ENCODE measurements at places on chromosomes 13 and 19. TPM values are rescaled to one million over a fixed set of nuclear protein-coding genes. Genes with fewer than 3 reads are reported as not detected.

Gene LRRC25
- not detected for polyA plus RNA-seq

Gene CDC42EP5
- polyA plus RNA-seq = not detected

Gene TNFSF13B
- 54.6 TPM for polyA plus RNA-seq

Gene CASP14
- 0.09 TPM for polyA plus RNA-seq

Gene LILRA1
- not detected for polyA plus RNA-seq

Gene CD33
- not detected for polyA plus RNA-seq

Gene PEAK3
- 0.07 TPM for polyA plus RNA-seq

Gene FPR1
- polyA plus RNA-seq = not detected

Gene CHAF1A
- 2.8 TPM for polyA plus RNA-seq

Gene CAPNS1
- 123 TPM for polyA plus RNA-seq

Gene RNF17
- polyA plus RNA-seq = 0.84 TPM

Gene POLR2I
- 146 TPM for polyA plus RNA-seq

Gene S1PR5
- polyA plus RNA-seq = 3.1 TPM

Gene HAUS8
- 5.7 TPM for polyA plus RNA-seq

Gene ZNF649
- 10.2 TPM for polyA plus RNA-seq

DNA sequence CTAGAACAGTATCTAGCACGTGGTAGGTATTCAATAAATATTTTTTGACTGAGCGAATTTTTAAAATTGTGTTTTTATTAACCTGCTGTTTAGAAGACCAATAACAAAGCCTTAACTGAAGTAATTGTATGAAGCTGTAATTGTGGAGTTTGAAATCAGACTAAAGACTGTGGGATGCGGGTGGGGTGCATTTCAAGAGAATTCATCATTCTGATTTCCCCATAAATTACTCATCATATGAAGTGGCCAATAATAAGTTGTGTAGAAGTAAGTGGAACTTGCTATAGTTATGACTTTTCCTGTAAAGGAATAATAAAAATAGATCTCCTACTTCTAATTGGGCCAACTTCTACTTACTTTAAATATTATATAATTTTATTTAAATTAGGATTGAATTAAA lies 449.3 kb downstream of the PCDH9 start:
- no peak for DNase-seq

GRCh38 chr13:109715902-109716301 lies 70.5 kb downstream of the IRS2 start:
- DNase-seq = no peak

DNA sequence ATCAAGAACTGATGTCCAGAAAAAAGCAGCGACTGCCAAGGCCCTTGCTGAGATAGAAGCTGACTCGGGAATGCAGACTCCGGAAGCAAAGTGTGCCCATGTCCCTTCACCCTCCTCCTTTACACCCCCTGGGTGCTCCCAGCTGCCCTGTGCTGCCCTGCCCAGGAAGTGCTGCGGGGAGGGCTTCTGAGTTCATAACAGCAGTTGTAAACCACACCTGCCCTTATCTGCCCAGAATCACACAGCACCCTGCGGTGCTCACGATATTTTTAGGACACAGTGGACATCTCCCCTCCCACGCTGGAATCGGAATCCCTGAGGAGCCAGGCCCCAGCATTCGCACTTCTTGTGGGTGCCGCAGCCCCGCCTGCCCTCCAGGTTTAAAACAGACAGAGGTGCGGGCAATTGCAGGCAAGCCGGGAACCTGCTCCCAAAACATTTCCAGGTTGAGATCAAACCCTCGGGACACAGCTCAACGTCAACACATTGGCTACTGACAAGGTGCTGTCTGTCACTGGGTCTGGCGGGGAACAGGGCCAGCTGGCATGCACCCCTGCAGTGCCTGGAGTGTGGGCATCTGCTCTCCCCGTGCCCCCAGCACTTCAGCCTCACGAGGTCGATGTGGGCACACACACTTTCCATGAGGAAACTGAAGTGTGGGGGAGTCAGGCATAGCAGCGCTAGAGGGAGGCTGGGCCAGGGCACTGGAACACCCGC lies 36.8 kb downstream of the RAB20 start:
- DNase-seq = no peak

- no peak for DNase-seq
Observed at GRCh38 chr19:30606114-30607050, 234.2 kb downstream of the ZNF536 start.

GRCh38 chr13:35994131-35994966 lies 136.8 kb downstream of the DCLK1 start:
- DNase-seq = no peak

DNA sequence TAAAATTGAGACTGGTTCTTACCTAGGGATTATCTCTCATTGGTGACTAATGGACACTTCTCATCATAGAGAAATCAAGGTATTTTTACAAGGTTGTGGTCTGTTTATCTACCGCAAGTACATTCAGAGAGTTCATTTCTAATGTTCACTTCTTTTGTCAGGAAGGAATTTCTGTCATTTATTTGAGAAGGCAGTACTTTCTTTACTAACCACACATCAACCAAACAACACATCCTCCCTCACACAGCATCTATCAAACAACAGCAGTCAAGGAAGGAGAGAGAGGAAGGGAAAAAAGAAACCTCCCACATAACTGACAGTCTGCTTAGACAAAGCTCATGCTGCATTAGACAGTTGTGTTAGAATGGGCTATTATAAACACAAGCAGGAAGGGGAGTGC lies 182.3 kb upstream of the KLF12 start:
- DNase-seq = no peak

GRCh38 chr13:63288576-63288975 lies 1872.9 kb upstream of the PCDH20 start:
- no peak for DNase-seq

- DNase-seq = no peak
Observed at GRCh38 chr13:21413013-21413412, 46.1 kb downstream of the ZDHHC20 start.

DNA sequence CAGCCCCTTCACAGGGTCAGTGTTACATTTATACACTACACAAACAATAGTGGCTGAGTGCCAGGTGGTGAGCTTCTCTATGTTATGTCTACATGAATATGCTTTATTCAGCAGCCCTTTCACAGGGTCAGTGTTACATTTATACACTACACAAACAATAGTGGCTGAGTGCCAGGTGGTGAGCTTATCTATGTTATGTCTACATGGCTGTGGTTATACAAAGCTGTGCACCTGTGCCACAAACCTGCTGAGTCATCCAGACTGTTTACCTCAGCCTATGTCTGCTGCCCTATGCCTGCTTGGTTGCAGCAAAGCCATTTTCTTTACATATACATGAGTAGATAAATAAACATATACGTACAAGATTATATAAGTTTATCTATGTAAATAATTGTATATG lies 76.5 kb downstream of the ZNF726 start:
- peak; percentile 26 for DNase-seq

DNA sequence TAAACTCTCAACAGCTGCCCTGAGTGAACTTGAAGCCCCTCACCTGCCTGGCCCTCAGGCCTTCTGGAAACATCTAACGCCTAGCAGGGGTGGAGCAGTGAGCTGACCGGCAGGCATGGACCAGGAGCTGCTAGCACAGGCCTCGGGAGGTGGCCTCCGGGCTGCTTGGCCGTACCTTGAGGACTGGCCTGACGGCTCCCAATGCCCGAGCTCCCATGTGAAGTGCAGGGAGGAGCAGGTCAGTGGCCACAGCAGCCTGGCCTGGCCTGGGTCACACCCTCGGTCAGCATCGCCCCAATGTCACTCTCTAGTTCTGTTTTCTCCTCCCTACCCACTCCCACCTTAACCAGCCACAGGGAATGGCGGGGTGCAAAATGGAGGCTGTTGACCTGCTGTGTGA lies 19.0 kb downstream of the TSHZ3 start:
- DNase-seq = no peak

- no peak for DNase-seq
Observed at GRCh38 chr13:105918842-105919741, 616.4 kb downstream of the EFNB2 start.

- DNase-seq = no peak
Observed at GRCh38 chr19:19300613-19301012, 19.7 kb downstream of the SUGP1 start.

DNA sequence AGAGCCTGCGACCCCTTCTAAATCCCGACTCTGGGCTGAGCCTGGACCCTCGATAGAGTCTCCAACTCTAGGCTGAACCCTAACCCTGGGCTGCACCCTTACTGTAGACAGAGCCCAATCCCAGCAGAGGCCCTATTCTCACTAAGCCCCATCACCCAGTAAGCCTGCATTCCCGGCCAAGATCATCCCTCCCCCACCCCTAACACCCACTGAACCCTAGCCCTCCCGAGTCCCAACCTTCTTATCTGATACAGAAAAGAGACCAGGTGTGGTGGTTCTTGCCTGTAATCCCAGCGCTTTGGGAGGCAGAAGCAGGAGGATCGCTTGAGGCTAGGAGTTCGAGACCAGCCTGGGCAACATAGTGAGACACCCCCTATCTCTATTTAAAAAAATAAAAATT lies 2.6 kb upstream of the TNFAIP8L1 start:
- DNase-seq = no peak

DNA sequence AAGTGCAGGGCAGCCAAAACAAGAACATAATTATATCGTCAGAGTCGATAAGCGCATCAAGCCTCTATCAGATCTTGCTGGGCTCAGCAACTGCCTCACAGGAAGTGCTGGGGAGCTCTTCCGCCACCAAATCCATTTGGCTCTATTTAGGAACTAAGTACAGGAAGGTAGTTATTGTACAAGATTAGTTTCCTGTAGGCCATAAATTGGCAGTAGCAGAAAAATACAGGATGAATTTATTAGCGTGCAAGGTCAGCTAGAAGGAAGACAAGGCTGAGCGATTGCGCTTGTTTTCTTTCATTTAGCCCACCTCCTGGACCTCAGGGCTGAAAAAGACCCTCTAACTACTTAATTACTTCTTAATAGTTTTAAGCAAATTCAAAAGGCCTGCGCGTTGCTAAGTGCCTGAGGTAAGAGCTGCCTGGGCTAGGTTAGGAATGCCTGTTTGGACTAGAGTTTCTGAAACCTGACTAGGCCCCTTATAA lies 118.5 kb downstream of the IRS2 start:
- no peak for DNase-seq

GRCh38 chr13:27117952-27118351 lies 53.7 kb downstream of the USP12 start:
- no peak for DNase-seq

- DNase-seq = peak; percentile 100
Observed at GRCh38 chr19:54190503-54191010, 551 bp upstream of the TSEN34 start.

DNA sequence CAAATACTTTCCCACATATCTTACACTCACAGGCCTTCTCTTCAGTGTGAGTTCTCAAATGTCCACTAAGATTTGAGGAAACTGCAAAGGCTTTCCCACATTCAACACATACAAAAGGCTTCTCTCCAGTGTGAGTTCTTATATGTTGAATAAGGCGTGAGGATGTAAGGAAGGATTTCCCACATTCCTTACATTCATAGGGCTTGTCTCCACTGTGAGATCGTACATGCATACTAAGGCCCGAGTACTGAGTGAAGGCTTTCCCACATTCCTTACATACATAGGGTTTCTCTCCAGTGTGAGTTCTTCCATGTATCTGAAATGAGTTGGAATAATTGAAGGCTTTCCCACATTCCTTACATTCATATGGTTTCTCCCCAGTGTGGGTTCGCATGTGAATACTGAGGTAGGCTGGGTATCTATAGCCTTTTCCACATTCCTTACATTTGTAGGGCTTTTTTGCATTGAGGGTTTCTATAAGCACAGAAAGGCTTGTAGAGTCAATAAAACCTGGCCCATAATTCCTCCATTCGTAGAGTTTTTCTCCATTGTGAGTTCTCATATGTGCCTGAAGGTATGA lies 9.6 kb downstream of the ZNF426 start:
- DNase-seq = no peak

- no peak for DNase-seq
Observed at GRCh38 chr13:106961216-106961615, 393.3 kb upstream of the ARGLU1 start.

Data from CD4-positive, alpha-beta memory T cell (primary cell).